Stimulated activated CD4-positive, alpha-beta T cell treated with anti-CD3 and anti-CD28 coated beads, Interleukin-1b, Interleukin-23, amount 100 ng/mL, for 4 hours (primary cell): ENCODE measurements at places on chromosomes 5 and 9.
A peak's percentile ranks its signal among the peaks of the same experiment; 100 is the strongest.

GRCh38 chr9:9950813-9951212, 662.0 kb downstream of the PTPRD start:
- no peak for DNase-seq

GRCh38 chr5:52771343-52772039, 16.2 kb upstream of the ITGA1 start:
- no peak for DNase-seq

- no peak for DNase-seq
Observed at GRCh38 chr9:100070104-100071041, 28.4 kb downstream of the ERP44 start.

GRCh38 chr5:84695330-84695729, 310.6 kb upstream of the EDIL3 start:
- DNase-seq = no peak

DNA sequence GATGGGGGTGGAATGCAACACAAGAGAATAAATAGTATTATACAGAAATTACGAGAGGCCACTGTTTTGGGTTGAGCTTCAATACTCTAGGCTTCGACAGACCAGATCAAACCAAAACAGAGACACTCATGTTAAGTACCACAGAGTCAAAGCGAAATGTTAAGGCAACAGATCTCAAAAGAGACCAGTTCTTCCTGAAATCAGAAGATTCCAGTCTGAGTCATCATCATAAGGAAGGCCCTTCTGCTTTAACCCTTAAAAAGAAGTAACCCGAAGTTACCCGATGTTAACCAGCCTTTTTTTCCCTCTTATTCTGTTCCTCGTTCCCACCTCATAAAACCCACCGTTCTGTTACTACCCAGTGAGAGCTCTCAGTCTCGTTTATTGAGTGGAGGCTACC, 75.9 kb downstream of the SFXN1 start:
- DNase-seq = no peak

DNA sequence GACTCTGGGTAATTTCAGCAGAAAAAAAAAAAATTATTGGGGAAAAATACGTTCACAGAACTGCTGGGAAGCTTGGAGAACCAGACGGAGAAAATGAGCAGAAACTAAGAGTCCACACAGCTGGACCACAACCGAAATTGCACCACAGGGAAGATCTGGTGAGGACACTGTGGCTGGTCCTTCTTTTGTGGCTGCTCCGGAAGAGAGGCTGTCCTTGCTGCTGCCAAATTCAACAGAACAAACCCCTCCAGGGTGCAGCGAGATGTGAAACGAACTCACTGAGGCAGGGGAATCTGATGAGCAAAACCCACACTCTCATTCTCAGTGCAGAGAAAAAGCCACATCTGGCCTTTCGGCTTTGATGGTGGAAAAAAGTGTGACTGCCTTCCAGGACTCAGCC, 200.0 kb downstream of the ACTL7B start:
- DNase-seq = no peak

DNA sequence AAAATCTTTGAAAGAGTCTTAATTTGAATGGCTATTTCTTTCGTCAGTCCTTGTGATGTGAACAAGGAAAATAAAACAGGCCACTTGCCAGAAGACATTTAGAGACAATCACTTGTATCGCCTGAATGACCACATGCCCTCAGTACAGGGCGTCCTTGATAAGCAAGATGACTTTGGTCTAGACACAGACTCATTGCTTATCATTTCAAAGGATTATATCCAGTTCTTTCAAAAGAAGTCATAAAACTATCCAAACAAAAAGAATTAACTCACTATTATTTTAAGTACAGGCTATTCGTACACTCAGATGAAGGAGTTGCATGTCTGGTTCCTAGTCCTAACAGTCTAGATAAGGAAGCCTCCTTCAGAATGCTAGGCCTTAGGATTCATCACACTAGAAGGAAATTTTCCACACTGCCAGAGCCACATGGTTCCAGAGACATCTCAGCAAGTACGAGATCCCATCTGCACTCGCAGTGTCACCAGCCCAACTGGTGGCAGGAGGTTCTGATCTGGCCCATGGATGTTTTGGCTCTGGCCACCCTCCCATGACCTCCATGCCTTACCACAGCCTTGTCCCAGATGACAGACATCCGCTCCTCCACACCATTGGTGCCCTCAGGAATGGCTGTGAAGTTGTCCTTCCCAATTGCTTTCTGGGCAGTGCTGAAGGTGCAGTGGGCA, 109.6 kb downstream of the DPYSL3 start:
- no peak for DNase-seq

DNA sequence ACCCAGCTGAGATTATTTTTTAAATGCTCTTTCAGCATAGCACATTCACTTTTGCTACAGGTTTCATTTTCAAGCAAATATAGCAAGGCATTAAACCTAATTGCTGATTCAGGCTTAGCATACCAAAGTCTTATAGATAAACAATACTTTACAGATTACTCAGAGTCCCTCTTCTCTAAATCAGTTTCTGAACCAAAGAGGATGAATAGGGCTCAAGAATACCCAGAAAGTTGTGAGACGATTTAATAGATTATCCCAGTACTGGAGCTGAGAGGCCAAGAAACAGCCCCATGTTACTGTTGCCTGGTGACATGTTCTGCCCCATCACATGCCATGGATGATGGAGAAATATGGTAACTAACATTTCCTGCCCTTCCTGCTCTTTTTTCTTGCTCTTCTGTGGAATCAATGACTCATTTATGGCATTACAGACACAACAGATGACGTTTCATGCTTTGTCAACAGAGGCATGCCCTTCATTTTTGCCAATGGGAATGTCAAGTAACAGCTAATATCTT, 18.1 kb upstream of the SSBP2 start:
- no peak for DNase-seq

DNA sequence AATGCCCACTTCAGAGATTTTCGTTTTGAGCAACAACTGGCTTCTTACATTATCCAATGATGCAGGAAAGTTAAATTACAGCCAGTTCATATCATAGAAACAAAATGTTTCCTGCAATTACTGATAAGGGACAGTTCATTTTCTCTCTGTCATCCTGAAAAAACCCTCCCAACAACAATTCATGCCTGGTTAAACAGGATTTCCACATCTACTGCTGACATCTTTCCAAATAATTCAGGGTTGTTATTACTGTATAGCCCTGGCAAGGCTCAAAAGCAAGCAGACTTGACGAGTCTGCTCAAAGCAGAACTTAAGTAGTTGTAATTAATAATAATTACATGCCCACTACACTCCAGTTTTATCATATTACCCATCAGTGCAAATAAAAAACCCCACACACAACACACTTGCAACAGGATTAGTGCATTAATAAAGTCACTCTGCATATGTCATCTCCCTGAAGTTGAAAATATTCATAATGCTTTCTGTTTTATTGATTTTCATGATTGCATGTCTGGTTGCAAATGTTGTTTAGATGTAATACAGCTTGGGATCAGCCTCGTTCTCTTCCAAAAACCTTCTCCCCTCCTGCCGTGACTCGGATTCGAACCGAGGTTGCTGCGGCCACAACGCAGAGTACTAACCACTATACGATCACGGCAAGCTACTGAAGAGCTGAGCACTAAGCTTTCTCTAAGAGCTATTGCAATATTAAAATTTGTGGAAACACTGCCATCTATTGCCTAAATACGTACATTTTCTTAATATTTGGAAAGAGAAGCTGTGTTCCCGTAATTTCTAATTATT, 119.6 kb upstream of the NFIB start:
- DNase-seq = no peak

GRCh38 chr5:10759111-10759510, 1.9 kb downstream of the DAP start:
- no peak for DNase-seq

- DNase-seq = no peak
Observed at GRCh38 chr5:97657239-97657638, 474.2 kb upstream of the RIOK2 start.

- DNase-seq = no peak
Observed at GRCh38 chr5:84197538-84197937, 187.1 kb downstream of the EDIL3 start.

DNA sequence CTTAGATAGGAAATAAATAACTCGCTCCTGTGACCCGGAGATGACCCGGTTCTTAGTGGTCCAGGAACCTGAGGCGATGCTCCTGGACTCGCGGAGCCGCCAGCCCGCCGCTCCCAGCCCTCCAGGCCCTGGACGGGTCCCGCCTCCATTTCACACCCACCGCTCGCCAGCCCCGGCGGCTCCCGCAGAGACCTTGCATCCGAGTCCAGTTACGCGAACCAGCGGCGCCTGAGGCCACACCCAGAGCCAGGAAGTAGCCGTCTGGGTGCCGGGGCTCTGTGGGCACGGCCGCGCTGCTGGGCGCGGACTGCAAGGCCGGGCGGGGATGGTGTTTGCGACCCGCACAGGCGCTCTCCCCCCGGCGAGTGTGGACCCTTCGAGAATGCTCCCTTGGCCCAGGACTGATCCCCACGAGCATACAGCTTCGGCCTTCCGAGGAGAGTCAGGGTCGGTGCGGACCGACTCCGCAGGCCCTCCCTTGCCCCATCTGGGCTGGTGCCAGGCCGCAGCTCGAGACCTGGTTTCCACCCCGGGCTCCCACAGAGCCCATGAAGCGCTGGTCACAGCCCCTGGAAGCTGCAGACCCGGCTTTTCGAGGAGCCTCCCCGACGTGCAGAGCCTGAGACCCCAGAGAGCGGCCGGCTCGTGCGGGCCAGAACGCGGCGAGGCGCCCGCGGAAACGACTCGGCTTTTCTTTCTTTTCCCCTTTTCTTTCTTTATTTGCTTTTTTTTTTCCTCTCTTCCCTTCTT, 5.2 kb upstream of the BARX1 start:
- no peak for DNase-seq

GRCh38 chr9:136856541-136857141, 4.5 kb downstream of the MAMDC4 start:
- DNase-seq = no peak

DNA sequence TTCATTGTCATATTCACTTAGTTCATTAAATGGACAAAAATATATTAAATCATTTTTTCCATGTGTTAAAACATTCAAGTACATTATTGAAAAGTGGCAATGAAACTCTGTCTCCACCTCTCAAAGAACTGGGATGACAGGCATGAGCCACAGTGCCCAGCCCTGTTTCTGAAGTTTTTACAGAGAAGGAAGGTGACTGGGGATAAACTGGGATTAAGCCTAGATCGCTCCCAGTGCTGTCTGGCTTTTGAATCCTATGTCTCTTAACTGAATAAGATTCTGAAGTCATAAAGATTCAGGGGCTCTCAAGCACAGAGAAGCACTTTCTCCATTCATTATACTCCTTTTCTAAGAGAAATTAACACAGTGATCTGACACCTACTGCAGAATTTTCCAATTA, 88.3 kb downstream of the SLC38A9 start:
- no peak for DNase-seq

- no peak for DNase-seq
Observed at GRCh38 chr9:128424268-128424780, 3.7 kb downstream of the CERCAM start.

- DNase-seq = peak; percentile 5
Observed at GRCh38 chr5:2017540-2018389, 135.0 kb upstream of the IRX4 start.

DNA sequence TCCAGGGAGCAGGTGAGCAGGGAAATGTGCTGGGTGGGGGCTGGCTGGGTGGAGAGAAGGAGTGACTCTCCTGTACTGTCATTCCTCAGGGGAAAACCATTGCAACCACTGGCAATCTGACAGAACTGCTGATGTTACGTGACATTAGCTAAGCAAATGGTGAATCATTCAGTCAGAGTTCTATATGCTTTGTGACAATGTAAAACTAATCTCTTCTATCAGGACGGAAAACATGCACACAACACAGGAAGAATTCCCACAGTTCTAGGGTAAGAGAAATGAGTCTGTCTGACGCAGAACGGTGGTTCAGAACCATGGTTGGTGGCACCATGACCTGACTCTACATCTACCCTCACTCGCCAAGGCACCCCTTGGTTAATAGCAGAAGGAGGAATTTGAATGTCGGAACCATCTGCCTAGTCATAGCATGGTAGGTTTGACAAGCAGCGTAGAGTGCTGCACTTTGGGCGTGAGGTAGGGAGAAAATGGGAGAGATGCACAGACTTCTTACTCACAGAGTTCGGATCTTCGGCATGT, 243.6 kb upstream of the PANK3 start:
- no peak for DNase-seq

DNA sequence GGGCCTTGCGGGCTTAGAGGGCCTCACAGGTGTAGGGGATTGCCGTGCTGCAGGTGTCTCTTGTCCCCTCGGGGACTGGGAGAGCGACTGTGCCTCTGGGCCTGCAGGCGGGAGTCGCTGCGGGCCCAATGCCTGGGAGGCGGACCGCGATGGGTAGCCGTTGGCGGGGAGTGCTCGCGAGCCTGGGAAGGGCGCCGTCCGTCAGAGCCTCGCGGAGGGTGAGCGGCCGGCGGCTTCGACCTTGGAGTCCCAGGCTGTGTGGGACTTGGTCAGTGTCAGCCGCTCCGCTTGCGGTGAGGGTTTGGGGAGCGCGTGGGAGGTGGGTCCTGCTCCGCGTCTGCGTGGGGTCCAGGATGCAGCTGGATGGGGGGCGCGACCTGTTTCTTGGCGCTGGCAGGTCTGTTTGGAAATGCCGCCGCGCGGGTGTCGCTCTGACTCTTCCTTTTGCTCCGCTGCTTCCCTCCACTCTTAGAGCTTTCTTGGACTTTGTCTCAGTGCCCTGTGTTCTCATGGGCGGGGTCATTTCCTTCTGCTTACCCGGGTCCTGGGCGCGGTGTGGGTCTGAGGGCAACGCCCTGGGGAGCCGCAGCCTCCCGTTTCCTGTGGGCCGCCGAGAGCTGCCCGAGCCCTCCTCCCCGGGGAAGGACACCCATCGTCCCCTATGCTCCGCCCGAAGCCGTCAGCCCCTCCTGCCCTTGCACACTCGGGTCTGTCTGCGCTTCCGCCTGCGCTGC, 88.9 kb upstream of the CACNA1B start:
- DNase-seq = no peak

DNA sequence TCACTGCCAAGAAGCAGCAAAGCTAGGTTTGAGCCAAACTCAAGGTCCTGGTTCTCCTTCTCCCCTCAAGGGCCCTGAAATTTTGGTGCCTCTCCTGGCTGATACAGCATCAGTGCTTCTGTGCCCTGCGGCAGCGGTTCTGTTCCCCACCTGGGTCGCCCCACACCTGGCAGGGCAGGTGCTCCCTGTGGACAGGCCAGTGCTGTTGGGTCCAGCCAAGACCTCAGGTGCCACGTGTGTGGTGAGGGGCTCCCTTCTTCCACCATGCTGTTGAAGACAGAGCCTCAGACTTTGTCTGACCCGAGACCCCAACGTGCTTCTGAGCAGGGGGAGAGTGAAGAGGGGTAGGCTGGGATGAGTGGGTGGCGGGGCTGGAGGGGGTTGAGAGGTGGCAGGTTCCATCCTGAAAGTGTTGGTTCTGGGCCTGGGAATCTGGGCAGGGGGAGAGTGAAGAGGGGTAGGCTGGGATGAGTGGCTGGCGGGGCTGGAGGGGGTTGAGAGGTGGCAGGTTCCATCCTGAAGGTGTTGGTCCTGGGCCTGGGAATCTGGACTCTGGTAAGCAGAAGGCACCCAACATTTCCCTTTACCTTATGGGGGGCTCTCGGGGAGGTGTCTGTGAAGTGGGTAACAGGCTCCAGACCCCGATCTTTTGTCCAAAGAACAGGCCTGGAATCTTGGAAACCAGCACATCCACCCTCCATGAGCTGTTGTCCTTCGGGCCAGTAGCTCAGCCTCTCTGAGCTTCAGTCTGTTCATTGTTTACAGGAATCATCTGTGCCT, 2.3 kb downstream of the PLEKHG4B start:
- DNase-seq = no peak
